ENCODE measurements at places on chromosomes 2 and 18.

DNA sequence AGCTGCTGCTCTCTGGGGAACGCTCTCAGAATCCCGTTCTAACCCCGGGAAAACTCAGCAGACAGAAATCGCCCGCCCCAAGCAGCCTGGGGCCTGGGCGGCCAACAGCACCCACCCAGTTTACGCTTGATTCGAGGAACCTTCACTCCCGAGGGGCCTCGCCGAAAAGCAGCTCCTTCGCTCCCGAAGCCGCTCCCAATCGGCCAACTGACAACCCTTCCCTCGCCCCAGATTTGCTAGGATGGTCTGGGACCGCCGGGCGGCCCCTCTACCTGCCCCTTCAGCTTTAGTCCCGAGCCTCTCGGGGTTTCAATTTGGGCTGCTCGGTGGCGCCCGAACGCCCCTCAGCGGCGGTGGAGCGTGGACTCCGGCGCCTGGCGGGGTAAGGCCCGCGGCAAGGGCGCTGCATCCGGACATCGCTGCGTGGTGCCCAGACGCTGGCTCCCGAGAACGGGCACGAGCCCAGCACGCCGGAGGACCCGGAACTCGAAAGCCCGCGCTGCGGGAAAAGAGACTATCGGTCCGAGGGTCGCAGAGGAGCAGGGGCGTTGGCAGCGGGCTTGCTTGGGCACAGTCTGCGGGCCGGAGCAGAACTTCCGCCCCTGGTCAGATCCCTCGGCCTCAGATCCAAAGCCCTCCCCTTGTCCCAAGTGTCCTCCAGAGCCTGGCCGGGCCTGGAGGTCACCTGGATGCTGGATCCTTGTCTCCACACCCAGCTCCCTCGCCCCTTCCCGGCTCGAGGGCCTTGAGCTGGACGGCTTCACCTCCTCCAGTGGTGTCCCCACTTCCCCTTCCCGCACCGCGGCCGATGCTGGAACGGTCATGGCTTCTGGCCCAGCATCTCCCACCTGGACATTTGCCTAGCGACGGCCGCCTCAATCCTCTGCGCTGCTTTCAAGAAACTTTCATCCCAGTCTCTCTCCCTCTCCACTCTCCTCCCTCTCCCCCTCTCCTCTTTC is 3.0 kb upstream of the OTX1 start:
- DNase-seq = no peak

DNA sequence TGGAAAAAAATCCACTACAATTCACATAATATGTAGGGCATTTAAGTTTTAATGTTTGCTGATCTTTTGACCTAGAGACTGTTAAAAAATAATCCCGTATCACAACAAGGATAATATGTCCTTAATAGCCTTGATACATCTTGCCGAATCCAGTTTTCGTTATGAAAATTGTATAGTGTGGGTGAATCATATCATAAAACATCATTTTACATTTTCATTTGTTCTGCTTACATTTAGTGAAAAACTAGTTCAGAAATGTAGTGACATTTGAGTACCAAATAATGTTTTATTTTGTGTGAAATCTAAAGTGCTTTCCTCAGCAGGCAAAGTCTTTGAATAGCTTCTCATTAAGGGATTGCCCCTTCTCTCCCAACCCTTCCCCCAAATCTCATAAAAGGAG is 1.9 kb downstream of the AFTPH start:
- no peak for DNase-seq

- DNase-seq = no peak
These were observed 11.9 kb downstream of the NR4A2 start for GRCh38 chr2:156320486-156321098.

DNA sequence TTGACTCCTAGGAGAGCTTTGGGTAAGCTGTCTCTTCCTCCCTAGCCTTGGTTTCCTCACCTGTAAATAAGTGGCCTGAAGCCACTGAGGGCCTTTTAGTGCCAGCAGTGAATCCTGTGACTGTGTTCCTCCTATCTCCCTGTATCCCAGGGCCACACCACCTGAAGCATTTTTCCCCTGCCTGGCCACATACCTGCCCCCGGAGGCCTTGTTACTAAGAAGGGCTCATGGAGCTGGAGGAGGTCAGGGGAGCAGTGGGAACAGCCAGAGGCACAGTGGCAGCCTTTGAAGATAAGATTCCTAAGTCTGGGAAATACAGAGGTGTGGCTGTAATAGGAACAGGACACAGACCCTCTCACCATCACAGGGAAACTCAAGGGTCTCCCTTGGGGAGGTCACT is 162.4 kb downstream of the SMAD7 start:
- DNase-seq = peak; percentile 3

DNA sequence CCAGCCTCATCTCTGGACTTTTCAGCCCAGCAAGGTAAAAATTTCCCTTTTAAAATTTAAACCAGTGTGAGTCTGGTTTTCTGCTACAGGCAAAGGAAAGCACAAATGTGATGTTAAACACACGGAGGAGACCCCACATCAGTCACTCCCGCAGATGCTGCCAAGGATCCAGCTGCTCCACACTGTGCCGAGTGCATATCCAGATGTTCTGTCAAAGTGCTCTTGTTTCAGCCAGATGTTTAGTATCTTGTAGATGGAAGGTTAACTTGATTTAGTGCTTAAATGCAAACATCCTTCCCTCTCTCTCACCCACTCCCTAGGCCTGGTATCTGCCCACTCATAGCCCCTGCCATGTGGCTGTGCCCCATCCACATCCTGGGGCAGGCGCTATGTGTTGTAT is 15.8 kb upstream of the ATOH8 start:
- DNase-seq = no peak

GRCh38 chr18:37611614-37612279 is 46.1 kb upstream of the CELF4 start:
- no peak for DNase-seq

DNA sequence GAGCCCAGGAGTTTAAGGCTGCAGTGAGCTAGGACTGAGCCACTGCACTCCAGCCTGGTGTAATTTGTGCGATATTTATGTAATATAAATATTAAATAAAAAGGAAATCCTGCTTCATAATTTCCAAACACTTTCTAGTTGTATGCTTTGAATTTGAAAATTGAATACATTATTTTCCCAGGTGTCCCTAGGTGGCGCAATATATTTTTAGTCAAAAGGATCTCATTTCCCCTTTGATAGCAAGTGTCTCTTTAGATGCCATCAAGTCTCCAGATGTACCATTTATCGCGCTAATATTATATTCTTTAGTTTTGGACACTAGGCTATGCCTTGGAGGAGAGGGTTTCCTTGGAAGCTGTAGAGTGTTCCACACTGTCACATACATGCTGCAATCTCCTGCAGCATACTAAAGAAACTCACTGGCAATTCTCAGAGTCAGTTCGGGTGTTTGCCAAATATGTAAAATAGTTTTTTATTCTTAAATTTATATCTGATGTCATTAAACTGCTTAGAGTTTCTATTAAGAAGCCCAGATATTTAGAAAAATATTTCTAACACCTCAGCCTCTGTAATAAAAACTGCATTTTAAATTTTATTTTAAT is 5.6 kb upstream of the WDR7 start:
- DNase-seq = no peak

- DNase-seq = no peak
These were observed 158.9 kb downstream of the MSH2 start for GRCh38 chr2:47561906-47562305.

GRCh38 chr2:21118302-21118920 is 5.4 kb upstream of the TDRD15 start:
- no peak for DNase-seq

GRCh38 chr2:104965900-104966299 is 72.0 kb upstream of the MRPS9 start:
- no peak for DNase-seq

- DNase-seq = no peak
These were observed 16.7 kb upstream of the EDAR start for GRCh38 chr2:109005686-109006204.

DNA sequence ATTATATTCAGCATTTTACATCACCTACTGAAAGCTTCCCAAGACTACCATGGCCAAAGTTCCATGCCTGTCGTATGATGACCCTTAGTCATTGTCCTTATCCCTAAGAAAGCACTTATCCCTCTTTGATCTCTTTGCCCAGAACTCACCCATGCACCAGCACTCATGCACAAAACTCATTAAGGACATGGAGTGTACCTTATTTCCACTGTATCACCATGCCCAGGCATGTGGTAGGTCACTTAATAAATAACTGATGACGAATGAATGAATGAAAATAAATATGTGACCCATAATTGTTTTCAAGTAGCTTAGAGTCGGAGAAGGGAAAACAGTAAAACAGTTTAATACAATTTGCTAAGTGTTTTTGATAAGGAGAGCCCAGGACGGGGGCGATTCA is 220.1 kb downstream of the IKZF2 start:
- no peak for DNase-seq

- no peak for DNase-seq
These were observed 268.0 kb upstream of the TANK start for GRCh38 chr2:160892204-160892603.

GRCh38 chr2:238941262-238941792 is 93.4 kb downstream of the TWIST2 start:
- no peak for DNase-seq

Data from activated naive CD4-positive, alpha-beta T cell treated with anti-CD3 and anti-CD28 coated beads, Interleukin-2, amount 50 U/mL, for 16 hours (primary cell).